Pulmonary artery endothelial cell (primary cell): ENCODE measurements at places on chromosomes 6 and 20. TPM values are rescaled to one million over a fixed set of nuclear protein-coding genes. Genes with fewer than 3 reads are reported as not detected.

Gene MPIG6B
- not detected in 2 replicates for total RNA-seq

Gene TMEM74B
- 0.07 TPM in 1 of 2 replicates, not detected in the other for total RNA-seq

Gene TMC2
- total RNA-seq = not detected in 2 replicates

Gene CCM2L
- total RNA-seq = 6.4 and 10.3 TPM in 2 replicates

Gene GRM1
- total RNA-seq = under 0.01 TPM in 2 replicates

Gene HMGN4
- 53.0 and 75.1 TPM in 2 replicates for total RNA-seq
